Dermis lymphatic vessel endothelial cell (primary cell): ENCODE measurements at places on chromosomes 3 and 15. TPM values are rescaled to one million over a fixed set of nuclear protein-coding genes. Genes with fewer than 3 reads are reported as not detected.

The ISL2 gene
- 0.65 and 0.69 TPM in 2 replicates for total RNA-seq

The P2RY1 gene
- total RNA-seq, result 1.1 and 2.9 TPM in 2 replicates

The BLOC1S6 gene
- 70.3 and 84.8 TPM in 2 replicates for total RNA-seq

The ITIH1 gene
- not detected in 2 replicates for total RNA-seq

The PRTG gene
- total RNA-seq, result 0.54 and 2.6 TPM in 2 replicates

The CYP11A1 gene
- total RNA-seq, result not detected in 2 replicates
